ENCODE measurements at places on chromosomes 7 and 10. TPM values are rescaled to one million over a fixed set of nuclear protein-coding genes. Genes with fewer than 3 reads are reported as not detected.

FKBP6 gene
- not detected for total RNA-seq

MET gene
- total RNA-seq, result not detected

RBM20 gene
- 0.17 TPM for total RNA-seq

LIPK gene
- not detected for total RNA-seq

IFIT5 gene
- total RNA-seq, result 30.7 TPM

PTPRN2 gene
- 4.5 TPM for total RNA-seq

UNC5B gene
- 0.03 TPM for total RNA-seq

PDE6C gene
- total RNA-seq, result not detected

TMEM196 gene
- total RNA-seq, result not detected

TUBAL3 gene
- total RNA-seq, result not detected

CTBP2 gene
- total RNA-seq, result 0.94 TPM

NKX1-2 gene
- not detected for total RNA-seq

P4HA1 gene
- 47.3 TPM for total RNA-seq

GCK gene
- total RNA-seq, result 0.23 TPM

RARRES2 gene
- total RNA-seq, result not detected

RAPGEF5 gene
- total RNA-seq, result 0.34 TPM

NCF1 gene
- 4.4 TPM for total RNA-seq

IL2RA gene
- total RNA-seq, result 201 TPM

H2BK1 gene
- total RNA-seq, result 2.2 TPM

MYL10 gene
- total RNA-seq, result not detected

UTF1 gene
- total RNA-seq, result not detected

MBL2 gene
- not detected for total RNA-seq

IQUB gene
- not detected for total RNA-seq

Measured in activated naive CD8-positive, alpha-beta T cell treated with anti-CD3 and anti-CD28 coated beads, Interleukin-2, amount 10 ng/mL, durations not matched to agents 7 days and 5 days (primary cell).